T-helper 17 cell (primary cell): ENCODE measurements at places on chromosomes 11 and 22.

DNA sequence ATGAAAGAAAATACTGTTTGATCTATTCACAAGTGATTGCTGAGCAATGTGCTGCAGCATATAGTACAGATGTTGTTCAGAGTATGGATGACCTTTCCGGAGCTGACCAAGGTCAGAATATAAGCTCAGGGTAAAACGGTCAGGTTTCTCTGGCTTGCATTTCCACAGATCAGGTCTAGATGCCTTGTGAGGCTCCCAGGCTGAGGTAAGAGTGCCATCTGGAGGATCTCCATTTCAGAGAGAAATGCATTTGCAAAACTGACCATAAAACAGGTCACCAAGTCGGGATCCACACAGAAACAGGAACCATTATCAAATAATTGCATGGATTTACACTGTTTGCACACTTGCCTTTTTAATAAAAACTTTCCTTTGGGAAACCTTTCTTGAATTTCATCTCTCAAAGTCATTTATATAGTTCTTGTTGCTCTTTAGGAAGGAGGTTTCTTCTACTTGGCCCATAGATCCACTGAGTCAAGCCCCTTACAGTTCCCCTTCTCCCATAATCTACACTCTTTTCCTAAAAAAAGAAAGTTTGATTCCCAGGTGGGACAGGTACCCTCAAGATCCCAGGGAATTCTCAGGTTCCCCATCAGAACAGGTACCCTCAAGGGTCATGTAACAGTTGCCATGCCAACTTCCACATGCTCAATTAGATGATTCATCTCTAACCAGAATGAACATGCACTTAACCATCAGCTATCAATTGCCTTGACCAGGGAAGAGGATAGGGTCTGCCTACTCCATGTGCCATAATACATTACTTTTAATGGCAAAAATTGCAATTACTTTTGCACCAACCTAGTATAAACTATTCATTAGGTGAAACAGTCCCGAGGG lies 25.0 kb upstream of the TMPRSS5 start:
- DNase-seq, result no peak

- peak; percentile 77 for DNase-seq
Measured at GRCh38 chr11:46352063-46352841, 5.0 kb downstream of the DGKZ start.

- DNase-seq, result no peak
Measured at GRCh38 chr11:88357323-88358039, 19.9 kb upstream of the CTSC start.

GRCh38 chr11:73963861-73964260 lies 13.0 kb downstream of the DNAJB13 start:
- DNase-seq, result no peak

GRCh38 chr22:45185718-45186514 lies 22.2 kb downstream of the NUP50 start:
- no peak for DNase-seq

DNA sequence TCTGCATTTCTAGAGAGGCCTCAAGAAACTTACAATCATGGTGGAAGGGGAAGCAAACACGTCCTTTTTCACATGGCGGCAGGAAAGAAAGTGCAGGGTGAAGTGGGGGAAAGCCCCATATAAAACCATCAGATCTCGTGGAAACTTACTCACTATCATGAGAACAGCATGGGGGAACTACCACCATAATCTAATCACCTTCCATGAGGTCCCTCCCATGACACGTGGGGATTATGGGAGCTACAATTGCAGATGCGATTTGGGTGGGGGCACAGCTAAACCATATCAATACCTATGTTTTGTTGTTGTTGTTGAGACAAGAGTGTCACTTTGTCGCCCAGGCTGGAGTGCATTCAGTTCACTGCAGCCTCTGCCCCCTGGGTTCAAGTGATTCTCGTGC lies 29.9 kb downstream of the SFI1 start:
- no peak for DNase-seq

DNA sequence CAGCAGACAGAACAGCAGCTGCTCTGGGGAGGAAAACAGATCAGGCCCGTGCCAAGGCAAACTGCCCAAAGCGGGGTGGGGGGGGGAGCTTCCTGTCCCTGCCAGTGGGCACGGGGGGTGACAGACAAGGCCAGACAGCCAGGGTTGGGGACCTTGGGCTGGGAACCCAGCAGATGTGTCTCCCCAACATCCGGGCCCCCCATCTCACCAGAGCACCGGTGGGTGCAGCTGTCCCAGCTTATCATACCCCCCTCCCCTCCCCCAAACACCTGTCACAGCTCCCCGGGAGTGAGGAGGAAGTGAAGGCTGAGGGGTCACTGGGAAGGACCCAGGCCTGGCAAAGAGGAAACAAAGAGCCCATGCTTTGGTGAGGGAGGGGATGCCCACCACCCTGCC lies 1.3 kb downstream of the PPP1R14B start:
- no peak for DNase-seq

- no peak for DNase-seq
Measured at GRCh38 chr11:70489276-70489675, 90.9 kb downstream of the CTTN start.

- DNase-seq, result no peak
Measured at GRCh38 chr22:38177044-38177443, 4.6 kb downstream of the PLA2G6 start.

DNA sequence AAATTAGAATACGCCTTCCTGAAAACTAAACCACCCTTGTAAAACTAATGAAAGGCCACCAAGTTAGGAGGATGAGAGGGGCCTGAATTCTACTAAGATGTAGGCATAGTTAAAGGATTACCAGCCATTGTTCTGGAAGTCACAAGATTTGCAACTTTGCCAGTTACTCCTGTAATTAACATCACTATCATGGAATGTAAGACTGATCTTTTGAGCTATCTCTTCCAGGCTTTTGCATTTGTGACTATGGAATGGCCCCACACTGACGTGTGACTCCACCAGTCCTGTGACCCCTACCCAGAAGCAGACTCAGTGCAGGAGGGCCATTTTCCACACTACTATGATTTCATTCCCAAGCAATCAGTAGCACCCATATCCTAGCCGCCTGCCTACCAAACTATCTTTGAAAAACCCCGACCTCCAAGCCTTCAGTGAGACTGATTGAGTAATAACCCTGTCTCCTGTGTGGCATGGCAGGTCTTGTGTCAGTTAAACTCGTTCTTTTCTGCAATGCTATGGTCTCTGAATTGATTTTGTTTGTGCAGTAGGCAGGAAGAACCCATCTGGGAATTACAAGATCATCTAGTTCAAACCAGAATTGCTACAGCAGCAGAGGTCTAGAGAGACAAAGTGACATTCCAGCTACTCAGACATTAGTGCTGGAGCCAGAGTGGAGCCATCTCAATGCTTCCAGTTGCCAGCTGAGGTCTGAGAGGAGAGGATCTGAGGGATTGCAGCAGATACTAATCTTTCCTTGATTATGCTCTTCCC lies 1.9 kb upstream of the CTSF start:
- no peak for DNase-seq

DNA sequence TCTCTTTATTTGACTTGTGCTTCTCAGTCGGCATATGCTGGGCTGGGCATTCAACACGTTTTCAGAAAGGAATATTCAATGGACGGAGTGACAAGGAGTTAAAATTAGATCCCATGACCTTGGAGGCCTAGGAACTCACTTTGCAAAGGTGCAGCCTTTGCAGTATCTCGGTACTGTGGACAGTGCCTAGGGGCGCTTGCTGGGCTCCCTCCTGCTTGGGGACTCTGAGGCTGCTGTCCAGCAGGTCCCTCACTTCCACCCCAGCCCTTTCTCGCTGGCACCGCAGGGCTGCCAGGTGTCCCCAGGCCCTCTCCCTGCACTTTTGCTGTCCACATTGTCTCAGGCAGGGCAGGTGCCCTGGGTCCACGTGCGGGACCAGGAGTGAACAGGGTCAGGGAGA lies 255.5 kb upstream of the B3GAT1 start:
- DNase-seq, result no peak

DNA sequence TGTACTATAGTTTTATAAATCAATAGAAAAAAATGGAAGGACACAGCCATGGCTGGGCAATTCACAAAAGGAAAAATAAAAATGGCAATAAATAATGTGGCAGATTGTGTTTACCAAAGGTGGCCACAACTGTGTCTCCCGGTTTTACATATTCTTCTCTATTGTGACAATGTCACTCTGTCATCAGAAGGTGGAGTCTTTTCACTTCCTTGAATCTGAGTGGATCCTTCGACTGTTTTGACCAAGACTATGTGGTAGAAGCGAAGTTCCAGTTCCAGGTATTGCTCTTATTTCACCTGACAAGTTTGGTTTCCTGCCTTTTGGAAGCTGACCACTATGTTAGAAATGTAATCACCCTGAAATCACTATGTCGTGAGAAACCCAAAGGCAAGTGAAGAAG lies 31.0 kb upstream of the HSD17B12 start:
- DNase-seq, result no peak

GRCh38 chr11:123272565-123272964 lies 77.5 kb upstream of the CLMP start:
- DNase-seq, result no peak

DNA sequence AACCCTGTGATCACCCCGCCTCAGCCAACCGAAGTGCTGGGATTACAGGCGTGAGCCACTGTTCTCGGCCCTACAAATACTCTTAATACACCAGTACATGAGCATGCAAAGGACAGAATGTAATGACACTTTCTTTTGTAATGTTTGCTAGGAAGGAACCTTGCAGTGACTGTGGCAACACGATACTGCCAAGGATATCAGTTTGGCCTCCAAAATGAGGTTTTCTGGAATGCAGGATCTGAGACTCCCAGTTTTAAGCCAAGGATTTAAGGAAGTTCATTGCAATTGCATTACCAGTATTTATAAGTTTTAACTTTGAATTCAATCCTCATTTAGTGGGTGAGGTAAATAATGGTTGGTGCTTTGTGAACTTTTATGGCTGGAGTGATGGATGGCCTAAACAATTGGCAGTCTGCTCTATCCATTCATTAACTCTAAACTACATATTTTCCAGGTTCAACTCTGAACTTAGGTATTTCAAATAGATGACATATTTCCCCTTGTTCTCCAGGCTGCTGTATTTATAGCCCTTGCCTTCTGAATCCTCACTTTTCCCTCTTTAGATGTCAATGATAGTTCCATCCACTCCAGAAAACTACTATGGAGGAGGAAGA lies 330.3 kb downstream of the C11orf87 start:
- DNase-seq, result no peak

DNA sequence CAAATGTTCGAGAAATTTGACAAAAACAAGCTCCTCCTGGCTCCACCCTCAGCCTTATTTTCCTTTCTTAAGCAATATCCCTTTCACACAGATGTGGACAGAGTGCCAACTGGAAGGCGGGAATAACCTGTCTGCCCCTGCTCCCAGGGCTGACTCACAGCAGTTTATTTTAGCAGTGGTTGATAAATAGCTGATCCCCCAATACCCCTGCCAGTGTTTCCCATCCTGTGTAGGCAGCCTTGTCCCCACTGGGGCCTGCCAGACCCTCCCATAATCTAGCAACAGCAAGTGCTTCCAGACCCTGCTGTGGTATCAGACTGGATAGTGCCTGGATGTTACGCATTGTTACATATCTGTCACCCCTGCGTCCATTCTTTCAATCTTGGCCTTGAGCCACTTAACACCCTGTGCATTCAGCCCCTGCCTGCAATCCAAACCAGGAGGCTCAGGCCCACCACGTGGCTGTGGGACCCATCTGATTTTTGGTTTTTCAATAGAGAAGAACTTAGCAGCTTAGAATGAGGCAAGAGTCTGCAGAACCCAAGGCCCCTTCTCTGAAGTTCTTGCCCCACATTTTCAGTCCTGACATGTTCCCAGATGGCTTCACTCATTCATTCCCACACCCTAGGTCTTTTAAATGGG lies 53.7 kb downstream of the PARVA start:
- no peak for DNase-seq

- DNase-seq, result no peak
Measured at GRCh38 chr22:20243537-20244249, 24.4 kb downstream of the RTN4R start.

GRCh38 chr11:31995032-31995431 lies 95.8 kb upstream of the RCN1 start:
- DNase-seq, result no peak

DNA sequence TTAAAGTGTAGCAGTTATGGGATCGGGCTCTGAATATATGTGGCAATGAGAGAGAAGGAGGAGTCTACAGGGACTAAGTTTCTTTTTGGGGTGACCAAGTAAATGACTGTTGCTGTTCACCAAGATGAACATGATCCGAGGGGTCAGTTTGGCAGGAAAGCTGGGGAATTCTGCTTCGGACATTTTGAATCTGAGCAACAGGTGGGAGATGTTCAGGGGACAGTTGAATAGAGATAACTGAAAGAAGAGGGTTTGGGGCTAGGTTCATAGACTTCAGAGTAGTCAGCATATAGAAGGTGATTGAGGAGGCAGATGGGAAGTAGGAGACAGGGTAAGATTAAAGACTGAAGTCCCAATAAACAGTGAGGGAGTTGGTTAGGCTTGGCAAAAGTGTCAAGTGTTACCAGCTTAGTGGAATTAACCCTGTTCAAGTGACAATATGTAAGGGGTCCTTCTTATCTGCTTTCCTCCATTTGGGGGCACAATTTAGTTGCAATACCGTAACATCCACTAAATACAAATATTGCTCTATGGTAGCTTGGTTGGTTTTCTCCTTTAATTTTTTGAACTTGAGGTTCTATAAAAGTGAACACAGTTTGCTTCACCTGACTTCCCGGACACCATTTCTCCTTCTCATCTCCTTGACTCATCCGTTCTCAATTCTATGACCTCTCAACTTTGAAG lies 2.9 kb upstream of the ENTHD1 start:
- no peak for DNase-seq

- DNase-seq, result peak; percentile 44
Measured at GRCh38 chr11:65180877-65181568, 705 bp upstream of the CAPN1 start.

- peak; percentile 27 for DNase-seq
Measured at GRCh38 chr11:9601037-9601875, 27.8 kb downstream of the WEE1 start.

DNA sequence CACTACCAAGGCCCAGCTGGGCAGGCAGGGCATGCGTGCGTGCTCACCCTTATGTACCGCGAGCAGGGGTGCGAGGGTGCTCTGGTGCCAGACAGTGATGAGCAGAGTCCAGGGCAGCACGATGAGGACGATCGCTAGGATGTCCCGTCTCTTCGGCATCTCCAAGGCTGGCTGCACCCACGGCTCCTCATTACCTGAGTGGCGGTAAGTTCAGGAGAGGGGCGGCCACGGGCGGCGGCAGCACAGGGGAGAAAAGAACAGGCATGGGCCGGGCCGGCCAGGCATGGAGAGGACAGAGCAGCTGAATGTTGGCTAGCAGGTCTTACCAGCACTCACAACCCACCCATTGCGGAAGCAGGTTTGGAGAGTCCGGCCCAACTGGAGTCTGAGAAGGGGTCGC lies 24.5 kb downstream of the B3GAT1 start:
- no peak for DNase-seq

- DNase-seq, result no peak
Measured at GRCh38 chr11:74842967-74843366, 94.3 kb downstream of the RNF169 start.

- no peak for DNase-seq
Measured at GRCh38 chr11:43953521-43953920, 11.1 kb downstream of the C11orf96 start.

- DNase-seq, result no peak
Measured at GRCh38 chr11:12287009-12287373, 90.4 kb upstream of the PARVA start.
